Stimulated activated CD8-positive, alpha-beta memory T cell treated with anti-CD3 and anti-CD28 coated beads, Interleukin-7, amount 100 ng/mL, for 48 hours (primary cell): ENCODE measurements at places on chromosomes 3 and 15.

DNA sequence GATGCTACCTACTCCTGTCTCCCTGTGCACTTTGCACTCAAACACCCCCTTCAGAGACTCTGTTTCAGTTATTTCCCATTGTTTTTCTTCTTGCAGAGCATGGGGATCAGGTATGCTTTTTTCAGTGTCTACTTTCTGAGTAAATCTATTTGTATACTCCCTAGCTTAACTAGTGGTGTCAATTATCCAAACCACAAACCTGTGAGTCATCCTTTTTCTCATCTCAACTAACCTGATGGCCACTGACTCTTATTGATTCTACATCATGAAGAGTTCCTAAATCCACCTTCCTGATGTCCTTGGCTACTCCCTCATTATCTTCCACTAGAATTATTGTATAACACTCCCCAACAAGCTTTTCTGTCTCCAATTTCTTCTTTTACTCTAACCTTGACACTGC is 68.0 kb downstream of the DIPK2A start:
- DNase-seq: no peak

DNA sequence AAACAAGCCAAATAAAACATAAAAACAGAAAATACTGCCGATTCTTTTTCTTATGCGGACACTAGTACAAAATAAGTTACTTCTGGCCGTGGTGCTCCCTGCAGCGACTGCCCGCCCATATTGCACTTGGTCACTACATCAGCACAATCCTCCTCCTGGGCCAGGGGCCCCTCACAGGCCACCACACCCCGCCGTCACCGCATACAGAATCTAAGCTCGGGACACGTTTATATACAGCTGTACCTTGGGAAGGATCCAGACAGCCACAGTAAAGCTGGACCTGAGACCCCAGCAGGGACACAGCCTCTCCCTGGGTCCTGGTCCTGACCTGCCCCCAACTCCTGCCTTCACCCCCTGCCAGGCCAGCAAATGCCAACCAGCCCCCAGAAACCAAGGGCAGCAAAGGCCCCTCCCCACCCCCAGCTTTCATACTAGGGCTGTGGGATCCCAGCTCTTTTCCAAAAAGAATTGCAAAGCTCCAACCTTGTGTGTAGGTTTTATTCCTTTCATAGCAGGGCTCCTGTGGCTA is 12.9 kb upstream of the DNAJB8 start:
- DNase-seq: no peak

DNA sequence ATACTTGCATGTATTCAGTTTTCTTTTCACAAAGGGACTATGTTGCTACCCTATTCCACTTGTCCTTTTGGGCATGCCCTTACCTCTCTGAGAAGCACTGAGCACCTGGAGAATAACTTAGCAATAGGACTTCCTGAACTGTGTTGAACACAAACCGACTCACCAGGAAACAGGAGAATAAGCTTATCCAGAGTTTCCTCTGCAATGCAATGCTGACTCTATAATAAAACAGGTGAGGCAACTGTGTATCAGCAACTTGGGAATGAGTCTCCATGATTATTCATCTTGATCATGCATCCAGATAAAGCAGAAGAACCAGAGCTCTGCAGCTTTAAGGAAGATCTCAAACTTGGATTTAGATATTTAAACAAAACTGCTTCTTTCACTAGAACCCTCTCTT is 806.5 kb downstream of the IGSF11 start:
- no peak for DNase-seq

- no peak for DNase-seq
These were observed at the start of gene NOX5 for GRCh38 chr15:69014454-69014853. TSS of gene NOX5 (plus strand) at chr15:69014695. CDS start at chr15:69014736, 41 bp downstream.

DNA sequence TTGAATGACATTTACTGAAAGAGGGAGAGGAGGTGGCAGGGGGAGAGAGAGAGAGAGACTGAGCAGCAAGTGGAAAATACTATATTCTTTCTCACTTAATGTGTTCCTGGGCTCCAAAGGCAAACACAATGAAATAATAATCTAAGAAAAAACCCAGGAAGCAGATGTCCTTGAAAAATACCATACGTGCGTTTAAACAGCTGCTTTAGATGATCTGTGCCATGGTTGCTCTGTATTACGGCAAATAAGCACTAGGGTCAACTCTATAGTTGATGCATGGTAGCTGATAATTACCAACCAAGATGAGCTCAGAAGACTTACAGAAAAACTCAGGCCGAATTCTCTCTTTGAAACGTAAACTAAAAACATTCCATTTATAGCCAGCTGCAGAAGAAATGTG is 410.3 kb upstream of the TBL1XR1 start:
- no peak for DNase-seq
